ENCODE measurements at places on chromosomes 6 and 20.

DNA sequence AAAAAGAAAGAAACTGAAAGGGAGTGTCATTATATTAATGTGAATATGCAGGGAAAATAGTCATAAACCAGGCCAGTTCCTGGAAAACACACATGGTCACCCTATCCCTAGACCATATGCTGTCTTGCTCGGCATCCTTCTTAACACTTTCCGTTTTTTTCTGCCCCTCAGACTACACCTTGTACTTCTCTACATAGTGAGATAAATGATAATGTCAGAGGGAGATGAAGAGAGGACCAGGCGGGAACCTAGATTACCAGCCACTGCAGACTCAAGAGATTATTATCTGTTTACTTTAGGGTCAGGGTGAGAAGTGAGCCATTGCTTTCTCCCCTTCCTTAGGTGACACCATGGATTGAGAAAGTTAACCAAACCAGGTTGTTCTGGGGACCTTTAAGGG, 3.7 kb upstream of the RPP21 start:
- DNase-seq, result no peak

DNA sequence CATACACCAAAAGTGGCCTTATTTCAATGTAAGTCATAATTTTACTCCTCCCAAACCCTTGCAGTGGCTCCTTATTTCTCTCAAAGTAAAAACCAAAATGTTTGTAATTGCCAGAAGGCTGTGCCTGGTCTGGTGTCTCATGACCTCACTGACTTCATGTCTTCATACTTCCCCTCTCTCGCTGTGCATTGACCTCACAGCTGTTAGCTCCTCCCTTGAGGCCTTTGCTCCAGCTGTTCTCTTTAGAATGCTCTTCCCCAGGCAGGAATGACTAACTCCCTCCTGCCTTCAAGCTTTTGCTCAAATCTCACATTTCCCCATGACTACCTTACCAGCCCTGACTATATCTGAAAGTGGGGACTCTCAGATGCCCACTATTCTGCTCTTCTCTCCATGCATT, 83.3 kb downstream of the MTFR2 start:
- DNase-seq, result no peak

- DNase-seq, result no peak
These were observed 12.9 kb upstream of the RBL1 start for GRCh38 chr20:37108676-37109075.

GRCh38 chr20:46357030-46357514, 48.8 kb upstream of the CDH22 start:
- DNase-seq, result no peak

DNA sequence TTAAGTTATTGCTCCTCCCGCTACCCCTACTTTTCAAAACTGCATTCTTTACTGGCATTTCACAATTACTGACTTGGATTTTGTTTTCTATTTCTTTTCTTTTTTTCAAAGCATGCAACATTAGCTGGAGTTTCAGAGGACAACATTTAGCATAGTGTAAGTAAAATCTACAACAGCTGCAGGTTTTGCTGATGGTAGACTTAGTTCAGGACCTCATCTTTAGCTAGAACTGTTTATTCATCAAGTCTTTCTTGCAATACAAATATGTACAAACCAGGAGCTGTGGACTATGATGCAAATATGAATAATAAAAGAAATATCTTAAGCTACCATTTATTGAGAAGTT, 728 bp upstream of the CEP162 start:
- DNase-seq, result no peak

DNA sequence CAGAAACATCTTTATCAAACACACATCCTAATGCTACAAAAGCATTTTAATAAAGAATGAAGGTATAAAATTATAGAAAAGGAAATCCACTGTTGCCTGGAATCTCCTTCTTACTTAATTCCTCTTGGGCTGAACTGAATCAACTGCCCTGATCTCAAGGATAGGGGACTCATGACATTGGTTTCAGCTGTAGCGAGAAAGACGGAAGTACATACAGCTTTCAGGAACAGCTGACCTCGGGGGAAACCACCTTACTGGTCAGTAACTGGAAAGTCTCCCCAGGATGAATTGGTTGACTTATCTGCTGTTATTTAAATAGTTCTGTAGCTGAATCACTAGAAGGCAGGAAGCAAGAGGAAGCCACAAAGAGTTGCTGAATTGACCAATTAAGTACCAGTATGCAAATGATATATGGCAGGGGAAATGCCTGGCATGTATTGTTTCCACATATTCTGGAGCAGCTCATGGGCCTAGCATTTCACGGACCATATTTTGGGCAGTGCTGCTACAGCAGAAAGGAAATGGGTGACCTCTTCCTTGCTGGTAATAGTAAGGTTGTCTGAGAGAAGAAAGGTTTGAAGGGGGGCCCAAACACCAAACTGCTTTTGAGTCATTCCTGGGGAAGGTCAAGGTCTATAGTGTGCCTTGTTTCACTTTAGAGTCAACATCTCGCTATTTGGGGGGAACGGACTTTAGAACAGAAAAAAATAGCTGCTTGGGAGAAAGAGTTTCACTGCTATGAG, 43.7 kb upstream of the MAP7 start:
- DNase-seq, result peak; percentile 10

DNA sequence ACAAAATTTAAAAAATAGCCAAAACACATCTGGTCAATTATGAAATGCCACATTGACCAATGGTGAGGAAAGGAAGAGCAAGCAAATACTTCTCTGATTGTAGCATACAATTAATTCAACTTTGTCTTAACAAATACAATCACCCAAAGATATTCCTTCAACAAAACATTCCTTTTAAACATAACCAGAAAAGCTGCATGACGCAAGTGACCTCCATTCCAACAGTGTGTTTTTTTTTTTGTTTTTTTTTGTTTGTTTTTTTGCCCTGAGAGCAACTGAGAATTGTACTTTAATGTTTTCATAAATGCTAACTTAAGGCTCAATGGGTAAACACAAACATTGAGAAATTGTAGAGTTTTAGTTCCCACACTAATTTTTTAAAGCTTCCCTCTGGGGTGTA, 184.4 kb downstream of the PTPRK start:
- DNase-seq, result no peak

- DNase-seq, result no peak
These were observed 34.6 kb upstream of the SCUBE3 start for GRCh38 chr6:35178932-35179832.

Data from activated CD4-positive, alpha-beta T cell treated with anti-CD3 and anti-CD28 coated beads for 4 hours (primary cell).